ENCODE measurements at places on chromosomes 6 and 20. TPM values are rescaled to one million over a fixed set of nuclear protein-coding genes. Genes with fewer than 3 reads are reported as not detected.

The ARFGEF2 gene
- 20.0 TPM for total RNA-seq

The KIF6 gene
- not detected for total RNA-seq

The KHDC1L gene
- not detected for total RNA-seq

The TGM2 gene
- 0.07 TPM for total RNA-seq

The HLA-DQB1 gene
- 26.0 TPM for total RNA-seq

The NKAPL gene
- total RNA-seq: 0.12 TPM

The LPIN3 gene
- total RNA-seq: 4.6 TPM

The TNFRSF6B gene
- total RNA-seq: not detected

The SEMG1 gene
- not detected for total RNA-seq

The CD109 gene
- 10.8 TPM for total RNA-seq

The SYNDIG1 gene
- total RNA-seq: not detected

The SLC16A10 gene
- total RNA-seq: 3.2 TPM

The SPTLC3 gene
- 1.1 TPM for total RNA-seq

The DNAH8 gene
- 0.07 TPM for total RNA-seq
